ENCODE measurements at places on chromosomes 16 and 17.

- DNase-seq = no peak
Observed at GRCh38 chr16:89197033-89197632, 3.2 kb downstream of the SLC22A31 start.

GRCh38 chr17:47875011-47875985 lies 20.7 kb upstream of the SP2 start:
- DNase-seq = no peak

DNA sequence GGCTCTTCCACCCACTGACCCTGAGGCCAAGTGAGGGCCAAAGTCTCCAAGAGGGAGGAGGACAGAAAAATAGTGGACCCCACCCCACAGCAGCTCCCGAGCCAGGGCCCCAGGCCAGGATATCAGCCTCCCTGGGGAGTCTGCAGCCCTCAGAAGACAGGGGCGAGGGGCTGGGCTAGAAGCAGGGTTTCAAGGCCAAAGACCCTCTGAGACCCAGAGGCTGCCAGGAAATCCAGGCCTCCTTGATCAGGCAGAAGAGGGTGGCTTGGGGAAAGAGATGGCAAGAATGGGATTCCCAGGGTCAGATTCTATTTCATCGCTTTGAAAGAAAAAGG lies 156.1 kb downstream of the ZNF423 start:
- no peak for DNase-seq

- no peak for DNase-seq
Observed at GRCh38 chr16:58346831-58347371, 45.4 kb upstream of the GINS3 start.

DNA sequence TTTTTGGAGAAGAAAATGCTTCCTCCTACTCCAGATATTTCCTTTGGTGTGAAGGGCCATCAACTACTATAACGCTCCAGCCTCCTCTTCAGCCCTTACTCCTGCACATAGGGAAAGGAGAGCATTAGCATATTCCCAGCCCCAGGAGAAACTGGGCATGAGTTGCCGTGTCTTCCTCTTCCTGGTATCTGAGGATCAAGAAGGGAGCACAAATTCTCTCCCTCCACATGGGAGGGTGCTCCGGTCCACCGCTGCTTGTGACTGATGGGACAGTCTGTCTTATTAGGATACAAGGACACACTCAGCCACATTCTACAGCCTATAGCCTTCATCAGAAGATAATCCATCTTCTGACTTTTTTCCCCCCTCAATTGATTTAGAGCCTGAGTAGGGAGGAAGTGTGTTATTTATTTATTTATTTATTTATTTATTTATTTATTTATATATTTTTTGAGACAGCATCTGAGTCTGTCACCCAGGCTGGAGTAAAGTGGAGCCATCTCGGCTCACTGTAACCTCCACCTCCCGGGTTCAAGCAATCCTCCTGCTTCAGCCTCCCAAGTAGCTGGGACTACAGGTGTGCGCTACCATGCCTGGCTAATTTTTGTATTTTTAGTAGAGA lies 16.6 kb upstream of the CYB5B start:
- no peak for DNase-seq

DNA sequence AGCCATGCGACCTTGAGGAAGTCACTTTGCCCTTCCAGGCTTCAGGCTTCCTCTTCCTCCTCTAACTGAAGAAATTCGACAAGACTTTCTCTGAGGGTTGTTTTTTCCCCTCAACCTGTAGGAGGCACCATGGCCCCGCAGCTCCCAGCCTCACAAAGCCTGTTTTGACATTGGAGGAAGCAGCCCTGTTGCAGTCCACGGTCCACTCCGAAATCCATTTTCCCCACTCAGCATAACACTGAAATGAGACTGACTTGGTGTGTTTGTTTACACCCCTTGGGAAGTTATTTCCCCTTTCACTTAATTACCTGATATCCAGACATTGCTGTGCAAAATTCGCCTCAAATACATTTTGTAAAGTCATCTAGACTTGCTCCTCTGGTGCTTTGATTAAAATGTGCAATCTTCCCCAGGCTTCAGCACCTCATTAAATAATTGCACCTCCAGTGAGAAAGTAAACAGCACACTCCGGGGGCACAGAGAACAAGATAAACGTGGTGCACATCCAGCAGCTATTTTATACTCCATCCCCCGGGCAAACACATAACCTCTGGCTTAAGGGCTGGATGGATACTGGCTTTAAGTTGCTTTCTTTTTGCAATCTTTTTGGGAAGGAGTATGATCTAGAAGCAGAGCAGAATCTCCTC lies 41.4 kb upstream of the PIRT start:
- no peak for DNase-seq

- DNase-seq = no peak
Observed at GRCh38 chr17:27091043-27091497, 202.8 kb upstream of the WSB1 start.

DNA sequence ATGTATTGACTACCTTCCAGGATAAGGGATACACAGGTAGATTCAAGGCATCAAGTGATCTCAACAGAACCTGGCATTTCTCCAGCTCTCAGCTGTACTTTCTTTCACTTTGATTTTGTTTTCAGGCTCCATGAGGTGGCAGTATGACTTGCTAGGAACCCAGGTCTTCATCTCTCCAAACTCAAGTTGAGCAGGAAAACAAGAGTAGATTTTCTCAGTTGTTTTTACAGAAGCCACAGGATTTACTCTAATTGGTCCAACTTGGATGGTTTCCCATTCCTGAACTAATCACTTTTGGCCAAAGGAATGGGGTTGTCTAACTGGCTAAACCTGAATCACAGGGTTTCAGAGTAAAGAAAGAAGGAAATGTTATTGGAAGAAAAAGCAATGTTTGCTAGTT lies 146.6 kb downstream of the TRIM37 start:
- peak; percentile 53 for DNase-seq

DNA sequence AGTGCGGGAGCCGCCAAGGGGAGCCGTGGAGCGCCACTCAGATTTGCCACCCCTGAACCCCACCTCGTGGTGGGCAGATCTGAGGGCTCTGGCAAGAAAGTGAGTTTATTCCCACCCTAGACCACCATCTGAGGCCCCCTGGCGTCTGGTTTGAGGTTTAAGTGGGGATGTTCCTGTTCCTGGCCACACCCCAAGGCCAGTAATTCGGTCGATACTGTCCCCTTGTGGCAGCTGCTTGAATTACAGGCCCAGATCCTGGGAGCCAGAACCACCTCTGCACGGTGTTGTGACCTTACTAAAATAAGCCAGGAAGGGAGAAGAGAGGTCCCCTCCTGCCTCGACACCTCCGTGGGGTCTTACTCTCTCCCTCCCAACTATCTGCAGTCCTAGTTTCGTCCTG lies 3.3 kb upstream of the LAT start:
- peak; percentile 7 for DNase-seq

GRCh38 chr16:65376601-65377000 lies 254.7 kb upstream of the CDH11 start:
- no peak for DNase-seq
